ENCODE measurements at places on chromosomes 16 and 17.

- no peak for DNase-seq
Measured at GRCh38 chr17:65243838-65244625, 106.9 kb downstream of the RGS9 start.

DNA sequence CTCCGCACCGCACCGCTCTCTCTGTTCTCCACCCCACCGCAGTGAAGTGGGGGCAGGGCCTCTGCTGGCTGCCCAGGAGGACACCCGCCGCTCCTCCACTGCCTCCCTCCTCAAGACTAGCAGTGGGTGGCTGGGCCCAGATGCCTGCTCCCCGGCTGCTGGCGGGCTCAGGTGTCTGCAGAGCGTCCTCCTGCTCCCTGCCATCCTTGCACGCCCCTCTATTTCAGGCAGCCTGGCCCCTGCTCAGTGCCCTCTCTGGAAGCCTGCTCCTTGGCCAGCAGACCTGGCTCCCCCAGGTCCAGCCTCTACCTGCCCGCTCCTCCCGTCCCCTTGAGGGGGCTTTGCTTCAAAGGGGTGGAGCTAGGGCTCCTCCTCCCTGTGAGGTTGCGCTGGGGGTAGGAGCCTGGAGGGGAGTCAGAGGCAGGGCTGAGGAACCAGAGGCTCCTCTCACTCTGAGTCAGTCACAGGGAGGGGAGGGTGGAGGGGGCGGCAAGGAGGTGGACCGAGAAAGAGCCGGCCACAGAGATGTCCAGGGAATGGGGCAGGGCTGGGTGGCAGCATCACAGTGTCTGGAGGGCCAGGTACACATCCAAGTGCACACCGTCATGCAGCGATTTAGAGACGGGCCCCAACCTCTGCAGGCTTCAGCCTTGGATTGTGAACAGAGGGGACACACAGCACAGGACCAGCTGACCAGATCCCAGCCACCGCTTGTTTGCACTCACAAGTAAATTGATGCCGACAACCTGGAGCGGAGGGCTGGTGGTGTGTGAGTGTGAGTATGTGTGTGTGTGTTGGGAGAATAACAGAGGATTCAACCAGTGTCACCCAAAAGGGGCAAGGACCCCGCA is 9.8 kb upstream of the TMEM92 start:
- no peak for DNase-seq

GRCh38 chr16:66166490-66166889 is 200.0 kb upstream of the CDH5 start:
- DNase-seq, result no peak

DNA sequence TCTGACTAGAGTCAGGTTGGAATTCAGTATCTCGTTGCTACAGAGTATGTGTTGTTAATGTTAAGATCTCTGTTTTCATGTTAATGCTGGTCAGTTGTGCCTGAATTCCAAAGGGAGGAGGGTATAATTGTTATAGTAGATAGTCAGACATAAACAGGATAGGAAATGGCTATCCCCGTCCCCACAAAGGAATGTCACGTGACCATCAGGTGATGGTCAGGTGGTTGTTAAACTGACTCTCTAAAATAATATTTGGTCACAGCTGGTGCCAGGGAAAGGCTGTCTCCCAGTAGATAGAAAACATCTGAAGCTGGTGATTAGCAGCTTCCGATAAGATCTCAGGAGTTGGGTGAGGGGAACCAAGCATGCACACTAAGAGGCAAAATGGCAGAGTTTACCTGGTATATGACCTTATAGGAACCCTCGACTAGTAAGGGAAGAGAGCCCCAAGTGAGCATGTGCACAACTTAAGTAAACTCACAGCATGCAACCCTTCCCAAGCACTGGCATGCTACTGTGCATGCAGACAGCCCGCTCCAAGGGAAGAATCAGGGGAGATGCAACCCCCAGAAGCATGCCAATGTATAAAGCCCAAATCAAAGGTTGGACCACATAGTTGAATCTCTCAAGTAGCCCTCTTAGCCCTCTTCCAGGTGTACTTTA is 27.4 kb upstream of the SLC6A2 start:
- DNase-seq, result no peak

DNA sequence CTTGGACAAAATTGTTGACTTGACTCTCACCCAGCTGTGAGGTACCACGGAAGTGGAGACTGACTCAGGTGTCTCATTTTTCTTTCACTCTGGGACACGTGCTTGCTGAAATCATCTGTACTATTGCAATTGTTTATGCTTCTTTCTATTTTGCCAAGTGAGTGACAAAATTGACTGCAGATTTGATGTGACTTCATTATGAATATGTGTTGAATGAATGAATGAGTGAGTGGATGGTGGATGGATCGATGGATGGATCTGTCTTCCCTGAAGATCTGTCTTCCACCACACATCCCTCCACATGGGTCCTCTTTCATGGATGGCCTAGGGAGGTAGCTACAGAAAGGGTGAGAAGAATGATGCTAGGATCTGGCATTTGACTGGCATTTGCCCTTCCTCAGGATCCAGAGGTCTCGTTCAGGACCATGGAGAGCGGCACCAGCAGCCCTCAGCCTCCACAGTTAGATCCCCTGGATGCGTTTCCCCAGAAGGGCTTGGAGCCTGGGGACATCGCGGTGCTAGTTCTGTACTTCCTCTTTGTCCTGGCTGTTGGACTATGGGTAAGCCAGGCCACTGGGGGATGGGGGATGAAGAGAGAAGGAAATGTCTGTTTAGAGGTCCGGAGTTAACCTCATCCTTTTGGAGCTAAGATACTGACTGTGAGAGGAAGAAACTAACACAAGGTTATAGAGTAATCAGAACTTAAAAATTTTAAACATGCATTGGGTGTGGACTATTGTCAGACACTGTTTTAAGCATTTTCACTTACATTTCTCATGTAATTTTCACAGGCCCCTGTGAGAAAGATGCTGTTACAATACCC is 12.7 kb downstream of the SLC5A11 start:
- DNase-seq, result peak; percentile 39

DNA sequence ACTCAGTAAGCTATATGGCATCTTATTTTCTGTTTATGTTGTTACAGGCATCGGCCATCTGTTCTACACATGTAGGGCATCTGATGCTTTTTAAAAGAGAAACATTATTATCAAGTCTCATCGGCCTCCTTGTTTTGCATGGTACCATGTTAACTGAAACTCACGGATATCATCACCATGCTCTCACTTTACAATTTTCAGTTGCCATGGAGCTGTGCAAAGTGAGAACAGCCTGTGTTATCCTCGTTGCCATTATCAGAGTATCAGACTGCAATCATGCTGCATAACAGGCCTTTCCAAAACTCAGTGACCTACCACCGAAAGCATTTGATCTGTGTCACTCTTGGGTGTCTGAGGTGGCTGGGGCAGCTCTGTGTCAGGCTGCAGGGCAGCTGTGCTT is 110.3 kb downstream of the C17orf67 start:
- DNase-seq, result no peak

GRCh38 chr16:54829691-54830090 is 101.0 kb upstream of the IRX5 start:
- DNase-seq, result no peak
